ENCODE measurements at places on chromosomes 16 and 17.

- no peak for DNase-seq
These were observed 200.5 kb upstream of the CHMP6 start for GRCh38 chr17:80790981-80791742.

GRCh38 chr17:79840989-79841286 is 1.7 kb upstream of the CBX4 start:
- DNase-seq, result no peak

- peak; percentile 85 for DNase-seq
These were observed 32.7 kb downstream of the CDK5R1 start for GRCh38 chr17:32519228-32520103.

GRCh38 chr16:84985079-84986065 is 26.0 kb downstream of the ZDHHC7 start:
- DNase-seq, result no peak

GRCh38 chr17:70355185-70355584 is 185.9 kb downstream of the KCNJ2 start:
- DNase-seq, result no peak

Measured in NCI-H345 (cell line).